ENCODE measurements at places on chromosomes 11 and 22.

DNA sequence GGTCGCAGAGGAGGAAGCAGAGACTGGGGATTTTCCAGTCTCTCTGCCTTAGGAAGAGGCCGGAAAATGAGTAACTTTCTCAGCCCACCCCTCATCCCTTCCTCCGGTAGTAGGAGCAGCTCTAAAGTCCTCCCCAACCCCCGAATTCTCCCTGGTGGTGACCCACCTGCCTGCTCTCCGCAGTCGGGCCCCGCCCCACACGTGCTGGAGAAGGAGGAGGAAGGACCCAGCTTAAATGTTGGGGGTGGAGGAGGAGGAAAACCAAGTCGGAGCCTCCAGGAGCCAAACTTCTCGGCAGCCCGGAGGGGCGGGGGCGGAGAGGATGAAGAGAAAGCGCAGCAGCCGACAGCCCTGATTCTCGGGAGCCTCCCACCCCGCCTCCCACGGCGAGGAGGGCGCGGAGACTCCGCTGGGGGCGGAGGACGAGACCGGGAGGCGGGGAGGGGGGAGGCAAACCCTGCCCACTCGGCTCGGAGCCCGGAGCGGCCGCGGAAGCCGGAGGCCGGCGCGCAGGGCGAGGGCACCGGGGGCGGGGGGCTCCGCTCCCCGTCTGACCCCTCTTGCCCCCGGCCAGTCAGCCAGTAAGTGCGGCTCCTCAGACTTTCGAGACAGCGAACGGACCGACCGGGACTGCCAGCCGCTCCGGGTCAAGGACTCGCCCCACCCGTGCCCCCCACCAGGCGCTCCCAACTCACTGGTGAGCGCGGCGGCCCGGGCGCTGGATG lies at the start of gene TPBGL:
TPBGL (plus strand) TSS at position 464 of the 725 bp plus-strand sequence. CDS start 276 bp downstream, outside the sequence.
- DNase-seq: no peak

DNA sequence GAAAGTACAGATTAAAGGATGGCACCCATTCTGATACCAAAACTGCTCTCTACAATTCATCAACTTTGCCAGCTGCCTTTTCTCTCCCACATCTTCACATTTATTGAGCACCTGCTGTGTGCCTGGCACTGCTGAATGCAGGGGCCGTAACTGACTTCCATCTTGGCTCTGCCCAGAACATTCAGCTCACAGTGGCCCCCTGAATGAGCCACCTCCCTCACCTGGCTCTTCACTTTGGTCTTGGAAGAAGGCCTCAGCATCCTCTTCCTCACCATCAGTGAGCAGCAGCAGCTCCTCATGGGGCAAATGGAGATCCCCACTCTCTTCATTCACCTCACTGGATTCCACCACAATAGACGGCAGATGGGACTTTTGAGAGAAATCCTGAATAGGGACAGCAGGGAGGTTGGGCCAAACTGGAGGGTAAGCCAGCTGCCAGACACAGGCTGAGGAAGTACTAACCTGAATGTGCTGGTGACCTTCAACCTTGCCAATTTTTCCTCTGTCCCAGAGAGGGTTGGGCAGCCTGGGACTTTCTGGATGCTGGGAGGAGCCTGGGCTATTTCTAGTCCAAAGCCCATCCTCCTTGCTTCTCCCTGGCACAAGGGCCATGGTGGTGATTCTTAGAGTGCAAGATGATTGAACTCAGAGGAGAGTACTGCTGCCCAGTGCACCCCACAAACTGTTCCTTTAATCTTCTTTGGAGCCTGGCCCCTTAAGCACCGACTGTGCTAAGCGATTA lies 1.9 kb upstream of the UQCC3 start:
- DNase-seq: no peak

DNA sequence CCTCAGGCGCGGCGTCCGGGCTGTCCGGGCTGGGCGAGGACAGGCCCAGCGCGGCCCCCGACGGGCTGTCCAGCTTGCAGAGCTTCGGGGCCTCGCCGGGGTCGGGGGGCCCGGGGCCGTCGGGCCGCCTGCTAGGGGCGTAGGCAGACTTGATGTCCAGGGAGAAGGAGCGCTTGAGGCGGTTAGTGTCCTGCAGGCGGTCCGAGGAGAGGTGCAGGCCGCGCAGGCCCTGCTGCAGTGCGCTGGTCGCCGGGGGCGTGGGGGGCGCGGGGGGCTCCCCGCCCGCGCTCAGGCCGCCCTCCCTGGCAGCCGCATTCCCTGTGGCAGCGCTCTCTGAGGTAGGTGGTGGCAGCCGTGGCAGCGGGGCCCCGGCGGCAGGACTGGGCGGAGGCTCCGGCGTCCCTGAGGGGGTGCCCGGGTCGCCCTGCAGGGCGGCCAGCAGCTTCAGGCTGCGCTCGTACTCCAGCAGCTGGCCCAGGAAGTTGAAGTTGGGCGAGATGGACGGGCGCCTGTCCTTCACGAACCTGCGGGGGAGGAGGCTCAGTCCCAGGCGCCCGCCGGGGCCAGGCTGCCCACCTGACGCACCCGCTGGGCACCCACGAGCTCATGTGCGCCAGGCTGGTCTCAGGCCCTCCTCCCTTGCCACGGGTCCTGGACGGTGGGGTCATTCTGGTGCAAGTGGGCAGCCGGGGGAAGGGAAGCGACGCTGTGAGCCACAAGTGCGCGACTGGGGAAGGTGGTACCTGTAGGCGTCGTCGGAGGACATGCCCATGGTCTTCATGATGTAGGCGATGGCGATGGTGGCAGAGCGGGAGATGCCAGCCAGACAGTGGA lies 14.8 kb downstream of the DUSP8 start:
- no peak for DNase-seq

- DNase-seq: no peak
Observed at GRCh38 chr11:95296621-95297025, 65.6 kb upstream of the SESN3 start.

DNA sequence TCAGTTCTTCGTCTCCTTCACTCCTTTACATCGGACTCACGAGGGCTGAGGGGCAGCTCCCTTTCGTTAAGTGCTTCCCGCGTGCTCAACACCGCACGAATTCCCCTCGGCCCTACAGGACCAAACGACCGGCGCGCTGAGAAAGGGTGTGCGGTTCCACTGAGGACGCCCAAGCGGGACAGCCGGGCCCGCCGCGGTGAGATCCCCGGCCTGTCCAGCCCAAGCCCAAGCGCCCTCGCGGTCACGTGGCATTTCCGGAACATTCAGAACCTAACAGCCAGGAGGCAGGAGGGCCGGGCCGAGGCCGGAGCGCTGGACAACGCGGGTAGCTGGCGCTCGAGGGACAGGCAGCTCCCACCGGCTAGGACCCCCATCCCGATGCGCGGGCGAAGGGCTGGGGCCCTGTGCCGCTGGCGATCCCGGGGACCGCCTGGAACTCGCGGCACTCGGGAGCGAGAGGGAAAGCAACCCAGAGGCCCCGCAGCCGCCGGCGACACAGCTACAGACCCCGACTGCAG lies 737 bp upstream of the STIP1 start:
- no peak for DNase-seq
